Liver (tissue), 10 donors: ENCODE measurements at places on chromosomes 5 and 9. TPM values are rescaled to one million over a fixed set of nuclear protein-coding genes. Genes with fewer than 3 reads are reported as not detected.

The TSSK1B gene
- not detected for total RNA-seq

- DNase-seq = peak; percentile 19
Observed at GRCh38 chr5:133730866-133731265, 118.5 kb upstream of the FSTL4 start.

DNA sequence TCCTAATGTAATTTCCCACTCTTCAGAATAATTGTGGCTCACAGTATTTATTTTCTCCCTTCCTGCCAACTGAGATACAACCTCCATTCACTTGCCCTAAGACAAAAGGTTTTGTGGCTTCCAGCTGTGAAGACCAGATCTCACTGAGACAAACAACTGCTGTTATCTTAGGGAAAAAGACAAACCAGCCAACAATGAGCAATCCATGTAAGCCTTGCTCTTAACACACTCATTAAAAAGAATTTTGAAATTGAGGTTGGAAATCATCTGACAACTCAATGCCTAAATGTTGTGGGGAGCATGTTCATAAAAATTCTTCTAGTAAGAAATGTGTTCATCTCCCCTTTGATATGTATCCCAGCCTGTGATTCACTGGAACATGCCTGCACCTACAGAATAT lies 132.9 kb downstream of the ADAMTSL1 start:
- DNase-seq = no peak

The SEMA6A gene
- total RNA-seq = 4.2 TPM

- DNase-seq = no peak
Observed at GRCh38 chr9:87109231-87109631, 161.9 kb upstream of the GAS1 start.

GRCh38 chr9:124797343-124798103 lies 20.6 kb downstream of the OLFML2A start:
- DNase-seq = no peak

DNA sequence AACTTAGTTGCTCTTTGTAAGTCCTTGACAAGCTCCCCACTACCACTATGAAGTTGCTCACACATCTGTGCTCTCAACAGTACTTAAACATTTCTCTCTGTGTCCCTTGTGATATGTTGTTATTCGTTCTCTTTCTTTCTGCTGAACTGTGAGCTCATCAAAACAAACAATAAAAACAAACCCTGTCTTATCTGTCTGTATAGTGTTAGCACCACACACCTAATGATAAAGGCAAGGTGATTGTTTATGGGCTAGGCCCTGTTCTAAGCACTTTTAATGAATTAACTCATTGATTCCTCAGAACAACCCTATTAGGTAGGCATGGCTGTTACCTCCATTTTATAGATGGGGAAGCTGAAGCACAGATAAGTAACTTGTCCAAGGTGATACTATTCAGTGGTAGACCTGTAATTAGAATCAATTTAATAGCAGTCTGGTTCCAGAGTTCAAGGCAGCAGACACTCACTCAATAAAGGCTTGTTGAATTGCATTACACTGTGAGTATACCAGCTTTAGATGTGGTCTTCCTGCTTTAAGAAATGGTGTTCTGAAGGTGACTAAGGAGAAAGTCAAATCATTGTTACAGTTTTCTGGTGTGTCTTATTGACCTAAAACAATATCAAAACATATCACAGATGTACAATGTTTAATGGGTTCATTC lies 153.6 kb upstream of the ELL2 start:
- DNase-seq = no peak

The NMUR2 gene
- not detected for total RNA-seq

GRCh38 chr9:3912817-3913216 lies 387.0 kb upstream of the RFX3 start:
- no peak for DNase-seq

GRCh38 chr9:117706421-117707116 lies 2.4 kb downstream of the TLR4 start:
- DNase-seq = no peak

The SPINK7 gene
- not detected for total RNA-seq

The KCNMB1 gene
- 0.14 TPM for total RNA-seq

- DNase-seq = no peak
Observed at GRCh38 chr9:121786543-121786948, 135.1 kb downstream of the DAB2IP start.

- DNase-seq = no peak
Observed at GRCh38 chr9:22244139-22245011, 202.2 kb upstream of the DMRTA1 start.

The GARIN3 gene
- not detected for total RNA-seq

DNA sequence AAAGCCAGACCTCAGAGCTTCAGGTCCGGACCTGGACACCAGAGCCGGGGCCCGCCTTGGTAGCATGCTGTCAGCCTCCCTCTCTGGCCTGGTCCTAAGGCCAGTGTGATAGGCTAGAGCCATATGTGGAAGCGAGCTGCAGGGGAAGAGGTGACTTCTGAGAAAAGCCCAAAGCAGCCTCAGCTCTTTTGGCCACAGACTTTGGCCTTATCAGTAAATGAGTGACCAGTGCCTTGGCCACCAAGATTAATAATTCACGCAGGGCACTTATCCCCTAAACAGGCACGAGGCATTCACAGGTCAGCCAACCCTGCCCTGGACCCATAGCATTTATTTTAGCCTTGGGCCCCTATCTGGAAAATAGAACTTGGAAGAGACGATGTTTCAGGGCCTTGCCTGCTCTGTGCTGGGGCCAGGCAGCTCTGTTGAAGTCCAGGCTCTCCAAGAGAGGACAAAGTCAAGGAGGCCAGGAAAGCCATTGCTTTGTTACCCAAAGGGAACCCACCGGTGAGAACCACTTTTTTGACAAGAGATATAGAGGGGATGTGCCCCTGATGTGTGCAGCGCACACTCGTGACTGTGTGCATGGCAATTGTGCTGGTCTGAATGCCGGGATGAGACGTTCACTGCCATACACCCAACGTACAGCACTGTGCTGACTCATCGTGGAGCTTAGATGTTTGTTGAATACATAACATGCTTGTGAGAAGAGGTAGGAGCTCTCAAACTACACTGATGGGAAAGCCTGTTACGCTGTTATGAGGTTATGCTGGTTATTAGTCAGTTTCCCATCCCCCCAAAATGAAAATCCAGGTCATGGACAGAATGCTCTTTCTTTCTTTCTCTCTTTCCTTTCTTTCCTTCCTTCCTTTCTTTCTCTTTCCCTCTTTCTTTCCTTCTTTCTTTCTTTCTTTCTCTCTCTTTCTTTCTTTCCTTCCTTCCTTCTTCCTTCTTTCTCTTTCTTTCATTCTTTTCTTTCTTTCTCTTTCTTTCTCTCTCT lies 5.0 kb upstream of the SLC34A1 start:
- DNase-seq = peak; percentile 58

DNA sequence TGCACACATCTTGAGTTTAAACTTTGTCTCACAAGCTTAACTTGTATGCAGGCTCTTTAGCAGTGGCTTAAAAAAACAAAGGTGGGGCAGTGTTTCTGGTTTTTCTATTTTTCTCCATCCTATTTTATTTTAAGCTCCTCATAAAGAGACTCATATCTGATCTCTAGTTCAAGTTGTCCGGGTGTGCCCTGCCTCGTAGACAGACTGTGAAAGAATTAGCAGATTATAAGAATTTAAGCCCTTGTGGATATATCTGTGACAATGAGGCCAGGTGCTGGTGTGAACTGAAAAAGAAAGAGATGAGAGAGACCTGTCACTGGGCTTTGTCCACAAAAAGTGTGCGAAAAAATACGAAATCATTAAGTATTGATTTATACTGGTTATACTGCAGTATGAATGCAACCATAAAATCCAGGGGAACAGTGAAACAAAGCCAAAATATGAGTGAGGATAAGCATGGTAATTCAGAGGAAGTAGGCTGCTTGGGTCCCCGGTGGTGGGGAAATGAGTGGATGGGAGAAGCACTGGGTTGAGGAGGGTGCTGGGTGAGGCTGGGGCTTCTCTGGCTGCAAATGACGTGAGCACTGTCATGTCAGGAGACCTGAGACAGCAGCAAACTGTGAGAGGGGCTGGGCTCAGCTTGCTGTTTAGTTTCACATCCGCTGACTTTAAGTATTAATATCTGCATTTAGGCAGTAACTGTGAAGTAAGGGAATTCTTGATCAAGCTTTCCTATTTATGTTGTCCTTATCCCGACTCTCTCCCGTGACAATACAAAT lies 179.7 kb upstream of the ANKRD55 start:
- no peak for DNase-seq

The TMEFF1 gene
- not detected for total RNA-seq

The ABLIM3 gene
- total RNA-seq = 6.8 TPM

GRCh38 chr5:11322133-11322532 lies 561.1 kb upstream of the DAP start:
- no peak for DNase-seq

DNA sequence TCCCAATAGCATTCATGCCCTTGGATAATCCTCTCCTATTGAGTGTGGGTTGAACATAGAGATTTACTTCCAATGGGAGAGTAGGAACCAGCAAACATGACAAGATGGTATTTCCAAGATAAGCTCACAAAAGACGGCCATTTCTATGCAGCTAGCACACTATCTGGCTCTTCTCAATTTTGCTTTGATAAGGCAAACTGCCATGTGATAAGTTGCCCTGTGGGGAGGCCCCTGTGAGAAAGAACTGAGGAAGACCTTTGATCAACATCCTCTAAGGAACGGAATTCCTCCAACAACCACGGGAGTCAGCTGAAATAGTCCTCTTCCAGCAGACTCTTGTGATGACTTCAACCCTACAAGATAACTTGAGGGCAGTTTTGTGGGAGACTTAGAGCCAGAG lies 211.9 kb upstream of the TRPM3 start:
- DNase-seq = no peak

DNA sequence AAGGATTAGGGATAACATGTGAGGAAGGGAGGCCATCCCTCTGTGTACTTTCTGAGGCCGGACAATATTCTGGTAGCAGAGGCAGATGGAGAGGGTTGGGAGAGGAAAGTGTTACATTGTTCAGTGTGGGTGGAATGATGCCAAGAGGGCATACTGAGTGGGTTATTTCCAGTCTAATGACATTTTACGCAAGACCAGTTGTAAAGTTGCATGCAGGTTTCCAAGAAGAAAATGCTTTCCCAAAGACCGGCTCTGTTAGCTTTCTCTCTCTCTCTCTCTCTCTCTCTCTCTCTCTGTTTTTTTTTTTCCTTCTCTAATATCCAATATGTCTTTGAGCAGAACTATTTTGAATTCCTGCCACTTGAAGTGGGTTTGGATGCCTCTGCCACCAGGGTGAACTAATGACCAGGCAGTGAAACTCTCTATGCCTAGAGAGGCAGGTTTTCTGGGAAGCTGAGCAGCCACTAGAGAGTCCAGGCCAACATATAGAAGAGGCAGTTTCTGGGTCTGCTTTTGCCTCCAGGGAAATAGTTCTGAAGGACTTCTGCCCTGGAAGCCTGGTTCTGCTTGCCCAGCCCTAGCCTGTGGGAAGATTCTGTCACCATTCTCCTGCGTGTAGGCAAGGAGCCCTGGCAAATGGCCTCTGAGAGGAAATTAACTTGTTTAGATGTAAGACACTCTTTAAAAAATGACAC lies 24.4 kb upstream of the ZNF366 start:
- DNase-seq = no peak

DNA sequence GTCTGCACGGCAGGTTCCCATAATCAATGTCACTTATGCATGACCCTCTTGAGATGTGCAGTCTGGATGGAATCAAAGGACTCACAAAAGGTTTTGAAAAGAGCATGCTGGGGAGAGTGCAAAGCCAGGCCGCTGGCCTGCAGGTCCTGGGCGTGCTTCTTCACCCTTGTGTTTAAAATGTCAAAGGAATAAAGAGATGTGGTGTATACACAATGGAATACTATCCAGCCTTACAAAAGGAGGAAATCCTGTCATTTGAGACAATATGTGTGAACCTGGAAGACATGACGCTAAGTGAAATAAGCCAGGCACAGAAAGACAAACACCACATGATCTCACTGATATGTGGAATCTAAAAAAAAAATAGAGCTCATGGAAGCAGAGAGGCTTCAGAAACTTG lies 137.5 kb upstream of the PHYKPL start:
- no peak for DNase-seq

The SERINC5 gene
- 37.4 TPM for total RNA-seq

- DNase-seq = no peak
Observed at GRCh38 chr5:54329731-54330709, 19.6 kb upstream of the ARL15 start.

GRCh38 chr5:162391833-162392232 lies 324.3 kb downstream of the GABRG2 start:
- no peak for DNase-seq

DNA sequence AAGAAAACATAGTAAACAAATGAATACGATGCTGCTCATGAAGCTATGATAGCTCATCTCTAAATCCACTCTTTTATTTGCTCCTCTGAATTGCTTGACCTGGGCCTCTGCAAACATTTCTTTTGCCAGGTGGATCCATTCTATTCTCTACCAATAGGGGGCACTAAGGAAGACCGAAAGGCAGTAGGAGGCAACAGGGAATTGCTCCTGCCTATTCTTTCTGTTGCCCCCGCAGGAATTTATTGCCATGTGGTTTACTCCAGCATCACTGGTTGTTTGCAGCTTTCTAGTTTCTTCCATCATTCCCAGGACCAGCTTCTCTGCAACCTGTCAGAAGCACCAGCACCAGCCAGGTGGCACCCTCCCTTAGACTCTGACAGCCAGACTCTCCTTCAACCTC lies 5.3 kb downstream of the GAPT start:
- no peak for DNase-seq
